ENCODE measurements at places on chromosomes 12 and 14.
A peak's percentile ranks its signal among the peaks of the same experiment; 100 is the strongest.

DNA sequence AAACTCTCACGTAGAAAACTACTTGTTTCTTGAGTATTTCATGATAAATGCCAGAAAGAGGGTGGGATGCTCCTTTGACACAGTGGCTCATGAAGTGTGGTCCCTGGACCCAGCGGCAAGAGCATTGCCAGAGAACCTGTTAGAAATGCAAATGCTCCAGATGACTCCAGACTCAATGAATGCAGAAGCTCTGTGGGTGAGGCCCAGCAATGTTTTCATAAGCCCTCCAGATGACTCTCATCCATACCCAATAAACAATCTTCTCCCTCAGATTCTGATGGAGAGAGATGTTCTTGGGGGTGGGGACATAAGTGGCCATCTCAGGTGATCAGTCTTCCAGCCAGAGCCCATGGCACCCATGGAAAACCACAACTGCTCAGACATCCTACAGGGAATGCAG is 88.9 kb downstream of the SMOC1 start:
- DNase-seq = no peak

GRCh38 chr14:85142982-85143381 is 387.0 kb upstream of the FLRT2 start:
- no peak for DNase-seq

GRCh38 chr14:48622980-48623379 is 947.6 kb upstream of the MDGA2 start:
- DNase-seq = no peak

DNA sequence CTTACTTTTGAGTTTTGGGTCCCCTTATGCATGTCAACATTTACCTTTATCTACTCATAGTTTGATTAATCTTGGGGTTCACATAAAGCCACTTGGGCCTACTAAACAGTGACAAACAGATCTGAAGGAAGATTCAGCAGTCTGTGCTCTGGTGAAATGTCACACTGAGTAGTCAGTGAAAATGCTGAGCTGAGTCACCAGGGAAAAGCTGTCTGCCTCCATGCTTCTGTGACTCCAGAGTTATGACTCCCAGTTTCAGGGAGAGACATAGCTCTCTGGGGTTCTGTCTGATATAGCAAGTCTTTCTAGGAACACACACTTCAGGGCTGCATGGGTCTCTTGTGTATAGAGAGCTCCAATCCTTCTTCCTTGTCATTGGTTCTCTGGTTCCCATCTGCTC is 406.3 kb upstream of the FAR2 start:
- no peak for DNase-seq

DNA sequence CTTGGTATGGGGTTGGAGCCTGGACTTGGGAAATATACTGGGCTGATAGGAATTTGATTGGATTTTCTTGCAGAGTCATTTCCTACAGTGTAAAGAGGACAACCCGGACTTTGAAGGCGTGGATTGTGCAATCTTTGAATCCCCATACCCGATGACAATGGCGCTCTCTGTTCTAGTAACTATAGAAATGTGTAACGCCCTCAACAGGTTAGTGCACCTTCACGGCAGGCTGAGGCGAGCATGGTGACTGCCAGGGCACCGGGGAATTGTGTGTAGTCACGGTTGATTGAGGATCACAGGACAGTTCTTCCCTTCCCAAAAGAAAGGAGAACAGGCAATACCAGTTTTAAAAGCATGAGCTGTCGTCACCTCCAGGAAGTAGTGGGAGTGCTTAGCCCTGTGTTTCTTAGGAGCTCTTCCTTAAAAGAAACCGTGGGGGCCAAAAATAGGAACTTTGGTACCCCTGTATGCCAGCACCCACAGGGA is 58.3 kb downstream of the ANAPC7 start:
- DNase-seq = no peak

DNA sequence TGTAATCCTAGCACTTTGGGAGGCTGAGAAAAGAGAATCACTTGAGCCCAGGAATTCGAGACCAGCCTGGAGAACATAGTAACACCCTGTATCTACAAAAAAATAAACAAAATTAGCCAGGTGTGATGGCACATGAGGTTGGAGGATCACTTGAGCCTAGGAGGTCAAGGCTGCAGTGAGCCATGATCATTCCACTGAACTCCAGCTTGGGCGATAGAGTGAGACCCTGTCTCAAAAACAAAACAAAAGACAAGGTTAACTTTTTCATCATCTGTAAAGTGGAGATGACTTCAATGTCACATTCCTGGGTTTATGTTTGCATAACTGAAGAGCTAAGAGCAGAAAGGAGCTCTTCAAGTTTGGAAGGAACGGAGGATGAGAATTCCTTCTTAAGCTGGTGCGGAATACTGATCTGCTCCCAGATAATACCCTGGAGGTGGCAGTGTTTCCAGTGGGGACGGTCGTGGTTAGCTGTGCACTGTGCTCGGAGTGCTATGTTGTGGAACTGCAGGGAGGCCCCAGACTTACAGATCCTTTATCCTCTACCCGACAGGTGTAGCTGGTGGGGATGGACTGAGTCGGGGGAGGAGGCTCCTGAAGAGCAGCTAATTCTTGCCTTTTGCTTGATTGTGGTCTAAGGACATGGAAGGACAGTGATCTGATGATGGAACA is 22.5 kb upstream of the BICD1 start:
- DNase-seq = no peak

DNA sequence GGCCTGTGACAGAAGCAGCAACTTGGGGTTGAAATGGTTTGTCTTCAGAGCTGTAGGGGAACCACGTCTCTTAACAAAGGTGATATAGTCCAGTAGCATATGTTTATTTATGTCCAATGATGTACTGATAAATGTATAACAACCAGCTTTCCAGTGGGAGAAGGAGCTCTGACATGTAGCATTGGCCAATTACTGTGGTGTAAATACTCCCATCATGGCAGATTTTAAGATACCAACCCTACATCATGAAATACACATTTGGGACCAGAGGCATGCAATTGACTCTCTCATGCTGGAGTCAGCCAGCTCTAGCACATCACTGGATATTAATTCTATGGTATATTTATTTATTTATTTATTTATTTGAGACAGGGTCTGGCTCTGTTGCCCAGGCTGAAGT is 50.6 kb upstream of the CHST11 start:
- no peak for DNase-seq

DNA sequence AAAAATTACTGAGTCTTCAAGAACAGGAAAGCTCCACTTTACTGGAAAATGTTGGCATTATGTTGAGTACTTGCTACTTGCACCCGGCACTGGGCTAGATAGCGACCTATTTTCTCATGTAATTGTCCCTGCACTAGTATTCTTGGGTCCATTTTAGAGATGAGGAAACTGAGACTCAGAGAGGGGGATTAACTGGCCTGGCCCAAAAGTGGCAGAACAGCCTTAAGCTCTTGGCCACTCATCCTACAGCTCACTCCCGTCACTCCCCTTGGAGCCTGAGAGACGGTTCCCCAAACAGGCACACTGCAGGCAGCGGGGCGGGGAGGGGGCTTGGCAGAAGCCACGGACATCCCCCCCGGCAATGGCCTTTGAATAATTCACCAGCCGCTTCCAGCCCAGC is 113.9 kb downstream of the SCARB1 start:
- DNase-seq = no peak

- DNase-seq = no peak
Measured at GRCh38 chr14:60972295-60972694, 8.6 kb downstream of the TRMT5 start.

GRCh38 chr14:73492043-73492552 is 1.4 kb downstream of the RIOX1 start:
- no peak for DNase-seq

- no peak for DNase-seq
Measured at GRCh38 chr14:32443890-32444661, 115.0 kb downstream of the AKAP6 start.

- no peak for DNase-seq
Measured at GRCh38 chr12:121830588-121831265, 26.9 kb downstream of the SETD1B start.

- DNase-seq = no peak
Measured at GRCh38 chr12:39883411-39883810, 222.5 kb downstream of the SLC2A13 start.

DNA sequence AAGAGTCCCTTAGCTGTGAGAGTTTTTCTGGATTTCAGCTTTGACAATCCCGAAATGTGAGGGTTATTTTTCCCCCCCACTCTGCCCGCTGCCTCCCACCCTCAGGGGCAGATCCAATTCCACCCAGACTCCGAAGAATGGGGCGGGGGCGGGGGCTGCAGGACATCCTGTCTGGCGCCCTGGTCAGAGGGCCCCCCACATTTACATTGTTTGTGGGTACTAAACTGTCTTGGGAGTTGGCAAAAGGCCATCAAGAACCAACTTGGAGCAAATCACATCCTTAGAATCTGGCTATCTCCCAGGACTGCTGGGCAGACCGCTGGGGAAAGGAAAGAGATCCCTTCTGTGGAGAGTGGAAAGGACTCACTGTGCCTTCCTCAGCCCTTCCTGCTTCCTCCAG is 2.4 kb downstream of the EMP1 start:
- DNase-seq = no peak

GRCh38 chr12:42338280-42338679 is 12.3 kb downstream of the PPHLN1 start:
- no peak for DNase-seq

DNA sequence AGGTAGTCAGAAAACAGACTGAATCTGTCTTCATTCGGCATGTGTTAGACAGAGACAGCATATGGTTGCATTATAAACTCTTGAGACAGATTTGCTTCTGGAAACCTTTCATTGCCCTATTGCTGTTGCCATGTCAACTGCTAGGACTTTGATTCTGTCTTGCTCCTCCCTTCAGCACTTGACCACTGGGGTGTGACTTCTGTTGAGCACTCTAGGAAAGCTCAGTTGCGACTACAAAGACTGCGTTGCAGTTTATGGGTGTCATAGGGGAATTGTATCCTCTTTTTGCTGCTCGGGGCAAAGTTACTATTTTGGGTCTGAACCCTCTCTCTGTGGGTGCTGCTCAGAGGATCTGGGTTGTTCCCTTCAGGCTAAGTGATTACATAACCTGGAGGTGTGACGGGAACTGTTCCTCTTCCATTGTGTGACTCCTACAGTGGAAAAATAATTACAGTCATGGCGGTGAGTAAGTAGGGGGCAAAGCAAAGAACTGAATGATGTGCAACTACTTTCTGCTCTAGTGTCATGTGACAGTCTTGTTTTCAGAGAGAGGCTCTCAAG is 44.3 kb upstream of the TRIM9 start:
- DNase-seq = no peak

- peak; percentile 75 for DNase-seq
Measured at GRCh38 chr14:58637391-58638230, at the start of gene DACT1. TSS of gene DACT1 (plus strand) at chr14:58637962. CDS start at chr14:58638203, 241 bp downstream.

DNA sequence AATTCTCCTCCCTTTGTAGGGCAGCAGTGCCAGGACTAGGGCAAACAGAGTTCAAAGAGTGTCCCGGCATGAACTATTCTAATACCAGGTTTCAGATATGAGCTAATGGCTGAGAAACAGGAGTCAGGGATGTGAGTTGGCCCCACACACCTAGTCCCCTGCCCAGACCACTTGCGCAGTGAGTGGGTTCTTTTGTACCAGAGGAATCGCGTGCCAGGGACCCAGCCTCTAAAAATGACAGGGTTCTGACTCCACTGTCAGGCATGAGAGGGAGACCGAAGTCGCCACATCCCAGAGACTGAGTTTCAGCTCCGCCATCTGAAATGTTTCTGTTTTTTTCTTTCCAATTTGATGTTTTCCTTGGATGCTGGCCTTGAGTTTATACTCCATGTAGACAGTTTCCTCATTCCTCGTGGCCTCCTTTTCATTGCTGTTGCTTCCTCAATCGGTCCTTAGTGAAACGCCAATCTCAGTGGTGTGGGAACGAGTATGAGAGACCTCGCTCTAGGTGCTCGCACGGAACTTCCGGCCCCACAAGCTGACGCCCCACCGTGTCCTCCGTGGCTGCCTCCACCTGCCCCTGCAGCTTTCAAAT is 31.5 kb downstream of the FBXL14 start:
- no peak for DNase-seq

GRCh38 chr14:66482873-66483272 is 3.3 kb upstream of the CCDC196 start:
- no peak for DNase-seq

DNA sequence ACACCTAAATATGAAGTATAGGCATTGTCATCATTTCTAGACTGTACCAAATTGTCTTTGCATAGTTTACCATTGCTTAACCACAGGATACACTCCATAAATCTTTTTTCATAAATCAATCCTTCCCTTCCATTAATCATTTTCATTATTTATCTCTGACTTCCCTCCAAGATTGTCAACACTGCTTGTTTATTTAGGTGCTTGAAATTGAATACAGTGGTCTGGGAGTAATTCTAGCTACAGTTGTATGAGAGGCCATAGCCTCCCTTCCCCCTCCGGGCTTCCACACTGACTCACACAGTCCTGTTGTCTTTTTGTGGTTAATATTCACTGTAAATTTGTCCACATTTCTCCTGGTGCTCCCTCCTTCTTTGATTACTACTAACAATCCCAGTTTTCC is 114.2 kb upstream of the ARID2 start:
- DNase-seq = no peak

DNA sequence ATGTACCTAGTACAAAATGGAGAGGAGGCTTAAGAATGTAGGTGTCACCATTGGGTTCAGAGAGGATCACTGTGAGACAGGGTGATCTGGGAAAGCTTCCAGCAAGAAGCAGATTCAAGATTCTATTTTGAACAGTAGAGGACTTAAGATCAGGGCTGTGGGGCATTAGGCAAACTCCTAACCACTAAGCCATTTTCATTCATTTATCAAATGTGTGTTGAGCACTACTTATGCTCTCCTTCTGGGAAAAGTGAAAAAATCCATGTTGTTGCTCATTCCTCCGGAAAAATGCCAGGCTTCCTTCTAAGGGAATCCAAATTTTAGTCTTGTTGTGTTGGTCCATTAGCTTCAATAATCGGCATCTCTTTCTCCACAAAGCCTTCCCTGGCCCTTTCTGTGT is 163.4 kb downstream of the NUAK1 start:
- no peak for DNase-seq

- no peak for DNase-seq
Measured at GRCh38 chr12:24268663-24269186, 319.3 kb upstream of the SOX5 start.

GRCh38 chr12:83276904-83277303 is 590.2 kb downstream of the TMTC2 start:
- no peak for DNase-seq

DNA sequence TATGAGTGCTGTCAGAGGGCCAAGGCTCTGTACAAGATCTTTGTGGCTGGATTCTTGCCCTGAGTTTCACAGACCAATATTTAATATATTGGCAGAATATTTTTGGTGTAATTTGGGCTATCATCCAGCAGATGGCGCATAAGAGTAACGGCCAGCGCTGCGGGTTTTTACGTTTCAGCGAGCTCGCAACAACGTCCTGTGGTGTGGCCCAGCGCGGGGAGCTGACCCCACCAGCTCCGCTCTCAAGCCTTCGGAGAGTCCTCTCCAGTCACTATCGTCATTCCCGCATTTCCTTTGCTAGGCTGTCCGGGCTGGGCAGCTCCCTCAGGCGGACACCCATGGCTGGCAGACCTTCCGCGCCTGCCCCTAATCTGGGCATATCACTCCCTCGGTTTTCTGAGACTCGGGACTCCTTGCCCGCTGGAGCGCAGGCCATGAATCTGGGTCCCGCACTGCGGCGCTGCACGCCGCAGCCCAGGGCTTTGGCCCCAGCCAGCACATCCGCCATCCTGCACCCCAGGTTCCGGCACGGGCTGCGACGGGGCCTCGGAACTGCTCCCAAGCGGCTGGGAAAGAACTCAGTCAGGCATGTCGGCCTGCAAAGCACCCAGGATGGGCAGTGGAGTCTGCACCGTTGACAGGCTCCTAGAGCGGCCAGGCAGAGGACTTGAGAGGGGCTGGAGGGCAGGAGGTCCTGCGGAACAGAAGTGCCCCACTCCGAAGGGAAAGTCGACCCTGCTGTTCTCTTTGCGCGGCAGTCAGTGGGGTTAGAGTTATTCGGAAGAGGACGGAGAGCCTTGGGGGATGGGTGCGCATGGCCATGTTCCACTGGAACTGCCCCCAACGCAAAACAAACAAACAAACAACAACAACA is 18.4 kb downstream of the OLR1 start:
- DNase-seq = peak; percentile 79
